Caco-2 (cell line): ENCODE measurements at places on chromosomes 2 and 18. TPM values are rescaled to one million over a fixed set of nuclear protein-coding genes. Genes with fewer than 3 reads are reported as not detected.

DNA sequence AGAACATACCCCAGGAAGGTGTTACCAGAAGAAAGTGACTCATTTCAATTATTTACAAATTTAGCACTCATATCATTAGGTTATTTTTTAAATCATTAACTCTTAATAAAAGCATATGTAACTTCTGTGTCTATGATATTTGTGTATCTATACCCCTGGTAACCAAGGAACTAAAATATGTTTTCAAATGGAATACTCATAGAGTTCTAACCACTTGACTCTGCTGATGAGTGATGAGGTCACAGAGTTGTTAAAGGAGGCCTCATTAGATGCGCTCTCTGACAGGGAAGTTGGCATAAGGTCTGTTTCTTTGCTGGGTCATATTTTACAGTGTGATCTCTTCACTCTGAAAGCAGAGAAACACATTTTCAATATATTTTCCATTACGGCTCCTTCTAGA, 73.4 kb downstream of the CCDC150 start:
- H3K4me3 ChIP-seq, result no peak overlapping the region
- no peak for DNase-seq
- H3K27ac ChIP-seq, result no peak overlapping the region
- H3K27me3 ChIP-seq, result no peaks in the 10 kb centered on the region
- no peaks in the 10 kb centered on the region for H3K4me1 ChIP-seq

- peaks cover 19% of the 10 kb centered on the region for H3K4me1 ChIP-seq
- no peaks in the 10 kb centered on the region for H3K27me3 ChIP-seq
- no peak overlapping the region for H3K4me3 ChIP-seq
Observed at GRCh38 chr2:20222014-20222768, 2.7 kb downstream of the SDC1 start.

The CYTIP gene
- 0.26 and 1.1 TPM in 2 replicates for total RNA-seq

The NETO1 gene
- total RNA-seq, result not detected in 2 replicates

The CD8B2 gene
- 0.09 and 0.14 TPM in 2 replicates for total RNA-seq

The PTH2R gene
- total RNA-seq, result 0.32 and 1.3 TPM in 2 replicates

The CAPG gene
- 6.2 and 10.0 TPM in 2 replicates for total RNA-seq
